ENCODE measurements at places on chromosomes 16 and 17. TPM values are rescaled to one million over a fixed set of nuclear protein-coding genes. Genes with fewer than 3 reads are reported as not detected.
A peak's percentile ranks its signal among the peaks of the same experiment; 100 is the strongest.

GRCh38 chr16:57166951-57167350, 18.9 kb downstream of the PSME3IP1 start:
- DNase-seq, result no peak

Gene ATP2C2
- 0.46 TPM for polyA plus RNA-seq

- no peak for DNase-seq
Measured at GRCh38 chr17:550463-551180, 164.0 kb downstream of the VPS53 start.

DNA sequence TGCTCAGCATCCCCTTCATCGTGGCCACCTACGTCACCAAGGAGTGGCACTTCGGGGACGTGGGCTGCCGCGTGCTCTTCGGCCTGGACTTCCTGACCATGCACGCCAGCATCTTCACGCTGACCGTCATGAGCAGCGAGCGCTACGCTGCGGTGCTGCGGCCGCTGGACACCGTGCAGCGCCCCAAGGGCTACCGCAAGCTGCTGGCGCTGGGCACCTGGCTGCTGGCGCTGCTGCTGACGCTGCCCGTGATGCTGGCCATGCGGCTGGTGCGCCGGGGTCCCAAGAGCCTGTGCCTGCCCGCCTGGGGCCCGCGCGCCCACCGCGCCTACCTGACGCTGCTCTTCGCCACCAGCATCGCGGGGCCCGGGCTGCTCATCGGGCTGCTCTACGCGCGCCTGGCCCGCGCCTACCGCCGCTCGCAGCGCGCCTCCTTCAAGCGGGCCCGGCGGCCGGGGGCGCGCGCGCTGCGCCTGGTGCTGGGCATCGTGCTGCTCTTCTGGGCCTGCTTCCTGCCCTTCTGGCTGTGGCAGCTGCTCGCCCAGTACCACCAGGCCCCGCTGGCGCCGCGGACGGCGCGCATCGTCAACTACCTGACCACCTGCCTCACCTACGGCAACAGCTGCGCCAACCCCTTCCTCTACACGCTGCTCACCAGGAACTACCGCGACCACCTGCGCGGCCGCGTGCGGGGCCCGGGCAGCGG, 3.2 kb downstream of the UTS2R start:
- DNase-seq, result no peak

GRCh38 chr17:30541802-30542201, 64.6 kb downstream of the GOSR1 start:
- no peak for DNase-seq

GRCh38 chr16:57313509-57313908, 29.0 kb upstream of the PLLP start:
- DNase-seq, result no peak

DNA sequence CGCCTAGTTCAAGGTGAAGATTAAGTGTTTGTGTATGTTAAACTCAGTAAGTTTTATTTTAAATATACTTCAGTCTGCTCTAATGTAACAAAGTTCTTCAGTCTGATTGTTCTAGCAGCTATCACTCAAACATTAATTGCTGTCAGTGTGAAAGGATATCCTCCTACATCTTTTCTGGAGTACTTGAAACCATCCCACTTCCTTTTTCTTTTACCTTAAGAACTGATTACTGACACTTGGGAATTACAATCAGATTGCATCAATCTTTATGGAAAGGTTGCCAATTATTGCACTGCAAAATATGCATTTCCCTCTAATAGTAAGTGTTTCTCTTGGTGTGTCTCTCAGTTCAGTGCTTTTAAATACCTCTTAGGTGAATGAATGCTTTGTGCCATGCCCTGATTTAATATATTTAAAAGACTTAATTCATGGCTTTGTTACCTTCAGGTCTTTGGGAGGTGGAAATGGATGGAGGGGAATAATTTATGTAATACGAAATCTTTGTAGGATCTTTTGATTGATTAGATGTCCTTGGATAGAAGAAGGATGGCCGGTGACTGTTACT, 16.6 kb downstream of the MRTFB start:
- no peak for DNase-seq

DNA sequence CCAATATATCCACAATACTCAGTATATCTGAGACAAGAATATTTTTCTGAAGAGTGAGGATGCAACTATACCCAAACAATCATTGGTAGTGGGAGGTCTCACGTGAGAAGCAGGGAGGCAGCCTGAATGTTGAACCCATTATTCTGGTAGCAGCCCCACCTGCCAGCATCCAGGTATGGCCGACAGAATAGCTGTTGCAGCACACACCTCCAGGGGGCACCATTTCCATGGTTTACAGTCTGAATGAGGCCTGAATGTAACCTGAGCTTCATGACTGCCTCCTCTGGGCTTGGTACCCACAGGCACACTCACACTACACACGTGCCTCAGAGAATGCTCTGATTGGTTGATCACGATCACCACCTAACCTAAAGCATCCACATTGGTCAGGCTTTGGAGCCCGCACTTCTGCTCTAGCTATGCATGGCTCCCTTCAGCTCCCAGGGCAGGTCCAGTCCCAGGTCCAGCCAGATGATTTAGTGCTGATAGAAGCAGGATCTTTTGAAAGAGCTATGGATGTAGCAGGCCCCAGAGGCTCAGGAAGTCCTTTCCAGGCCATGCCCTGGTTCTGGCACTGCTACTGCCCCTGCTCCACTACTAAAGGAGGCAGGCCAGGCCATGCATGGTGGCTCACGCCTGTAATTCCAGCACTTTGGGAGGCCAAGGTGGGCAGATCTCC, 11.0 kb upstream of the CBFB start:
- DNase-seq, result peak; percentile 84

- DNase-seq, result no peak
Measured at GRCh38 chr17:27471321-27472269, 15.3 kb downstream of the KSR1 start.

GRCh38 chr17:49602783-49603182, 27.1 kb downstream of the NXPH3 start:
- DNase-seq, result no peak

Gene ASGR1
- 8.1 TPM for polyA plus RNA-seq

DNA sequence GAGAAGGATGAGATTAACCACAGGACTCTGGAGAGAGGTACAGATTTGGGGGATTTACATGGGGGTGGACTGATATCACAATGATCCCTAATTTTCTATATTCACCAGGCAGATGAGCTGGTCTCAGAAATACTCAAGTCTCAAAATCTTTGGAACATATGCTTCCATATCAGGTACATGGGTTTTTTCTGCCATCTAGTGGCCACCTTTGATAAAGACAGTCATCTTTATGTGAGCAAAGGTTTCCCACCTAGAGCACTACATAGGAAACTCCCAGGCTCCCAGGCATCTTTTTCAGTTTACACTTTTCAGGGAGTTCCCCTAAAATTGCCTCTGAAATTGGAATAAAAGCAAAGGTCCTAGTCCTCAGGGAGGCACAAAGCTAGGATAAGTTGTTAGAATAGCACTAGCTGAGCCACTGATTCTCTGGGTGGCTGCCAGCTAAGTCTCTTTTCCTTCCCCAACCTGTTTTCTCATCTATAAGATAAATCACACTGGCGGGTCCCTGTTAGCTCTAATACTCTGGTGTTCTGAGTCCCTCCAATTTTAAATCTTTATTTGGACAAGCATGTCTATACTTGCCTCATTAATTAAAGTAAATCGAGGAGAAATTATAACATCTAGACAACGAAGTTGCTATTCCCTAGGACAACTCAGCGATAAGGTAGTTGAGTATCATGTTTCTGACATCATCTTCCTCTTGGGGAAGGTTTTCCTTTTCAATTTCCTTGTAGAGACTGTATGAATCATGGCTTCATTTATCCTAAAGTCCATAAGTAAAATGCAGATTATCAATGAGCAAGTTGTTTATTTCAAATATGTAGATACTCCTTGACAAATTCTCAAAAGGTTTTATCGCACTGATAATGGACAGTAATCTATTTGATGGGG, 19.0 kb upstream of the MON1B start:
- DNase-seq, result peak; percentile 49

Gene MT1G
- 30.1 TPM for polyA plus RNA-seq

GRCh38 chr17:56833057-56833808, 487 bp downstream of the C17orf67 start:
- DNase-seq, result peak; percentile 24

DNA sequence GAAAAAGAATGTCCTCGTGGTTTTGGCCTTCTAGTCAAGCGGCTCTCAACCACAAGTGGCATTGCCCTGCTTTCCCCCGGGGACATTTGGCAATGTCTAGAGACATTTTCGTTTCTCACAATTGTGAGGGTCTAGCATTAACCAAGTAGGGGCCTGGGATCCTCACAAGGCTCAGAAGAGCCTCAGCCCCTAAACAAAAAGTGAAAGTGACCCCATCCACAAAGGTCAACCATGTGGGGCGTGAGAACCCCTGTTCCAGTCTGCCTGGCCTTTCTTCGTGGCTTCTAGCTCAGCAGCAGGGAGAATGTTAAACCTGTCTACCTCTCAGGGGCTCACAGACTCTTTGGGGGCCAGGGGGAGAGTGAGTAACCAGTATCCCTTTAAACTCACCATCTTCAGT, 4.8 kb upstream of the RPL38 start:
- no peak for DNase-seq

Gene SCRN2
- 76.7 TPM for polyA plus RNA-seq

DNA sequence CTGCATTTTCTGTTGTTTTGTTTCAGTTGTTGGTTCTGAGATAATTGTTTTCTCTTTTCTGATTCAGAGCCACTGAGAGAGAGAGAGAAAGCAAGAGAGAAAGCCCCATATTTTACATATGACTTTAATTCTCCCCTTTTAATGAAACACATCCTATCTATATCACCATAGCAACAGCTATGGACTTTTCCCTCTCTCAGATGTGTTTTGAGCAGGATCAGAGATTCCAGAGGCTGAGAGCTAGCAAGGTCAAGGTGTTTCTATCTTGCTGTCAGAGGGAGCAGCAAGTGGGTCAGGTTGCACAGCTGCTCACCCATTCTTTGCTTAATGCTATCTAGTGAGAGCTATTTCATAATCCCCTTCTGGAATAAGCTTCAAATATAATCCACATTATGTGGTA, 415.9 kb downstream of the CA10 start:
- DNase-seq, result no peak

Gene CCL7
- not detected for polyA plus RNA-seq

DNA sequence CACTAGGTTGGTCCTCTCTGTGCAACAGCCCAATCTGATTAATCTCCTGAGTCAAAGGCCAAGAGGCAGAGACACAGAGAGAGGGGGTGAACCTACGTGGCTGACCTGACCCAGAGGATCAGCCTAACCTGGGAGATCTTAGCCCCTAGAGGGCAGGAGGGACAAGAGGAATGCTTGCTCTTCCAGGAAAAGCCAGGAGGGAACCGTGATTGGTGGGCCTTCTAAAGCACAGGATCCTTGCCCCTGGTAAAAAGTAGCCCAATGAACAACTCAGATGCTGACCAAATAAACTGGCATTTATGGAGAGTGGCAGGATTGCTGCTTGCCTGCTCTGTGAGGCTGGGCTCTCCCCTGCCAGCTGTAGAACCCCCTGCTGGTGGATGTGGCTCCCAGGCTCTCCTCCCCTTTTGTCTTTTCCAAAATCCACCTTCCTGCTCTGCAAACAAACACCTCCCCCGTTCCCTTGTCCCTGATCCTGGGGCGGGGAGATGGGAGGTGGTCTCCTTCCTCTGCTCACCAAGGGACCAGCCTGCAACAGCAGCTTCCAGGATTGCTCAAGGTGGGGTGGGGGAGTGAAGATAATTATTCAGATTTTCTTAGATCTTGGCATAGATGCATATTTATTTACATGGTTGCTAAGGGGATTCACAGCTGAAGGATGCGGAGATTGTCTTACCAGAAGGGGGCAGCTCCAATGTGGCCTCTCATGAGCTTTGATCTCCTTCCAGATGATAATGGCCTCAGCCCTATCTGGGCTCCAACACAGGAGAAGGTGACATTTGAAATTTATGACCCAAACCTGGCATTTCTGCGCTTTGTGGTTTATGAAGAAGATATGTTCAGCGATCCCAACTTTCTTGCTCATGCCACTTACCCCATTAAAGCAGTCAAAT, 71.9 kb downstream of the SDR42E1 start:
- no peak for DNase-seq

GRCh38 chr17:78106211-78106610, 22.3 kb downstream of the TMC6 start:
- no peak for DNase-seq

- no peak for DNase-seq
Measured at GRCh38 chr17:12021623-12022140, 1.0 kb downstream of the MAP2K4 start.

GRCh38 chr17:58331815-58332777, 3.5 kb upstream of the TSPOAP1 start:
- DNase-seq, result no peak

Gene NACA2
- polyA plus RNA-seq, result 2.6 TPM

DNA sequence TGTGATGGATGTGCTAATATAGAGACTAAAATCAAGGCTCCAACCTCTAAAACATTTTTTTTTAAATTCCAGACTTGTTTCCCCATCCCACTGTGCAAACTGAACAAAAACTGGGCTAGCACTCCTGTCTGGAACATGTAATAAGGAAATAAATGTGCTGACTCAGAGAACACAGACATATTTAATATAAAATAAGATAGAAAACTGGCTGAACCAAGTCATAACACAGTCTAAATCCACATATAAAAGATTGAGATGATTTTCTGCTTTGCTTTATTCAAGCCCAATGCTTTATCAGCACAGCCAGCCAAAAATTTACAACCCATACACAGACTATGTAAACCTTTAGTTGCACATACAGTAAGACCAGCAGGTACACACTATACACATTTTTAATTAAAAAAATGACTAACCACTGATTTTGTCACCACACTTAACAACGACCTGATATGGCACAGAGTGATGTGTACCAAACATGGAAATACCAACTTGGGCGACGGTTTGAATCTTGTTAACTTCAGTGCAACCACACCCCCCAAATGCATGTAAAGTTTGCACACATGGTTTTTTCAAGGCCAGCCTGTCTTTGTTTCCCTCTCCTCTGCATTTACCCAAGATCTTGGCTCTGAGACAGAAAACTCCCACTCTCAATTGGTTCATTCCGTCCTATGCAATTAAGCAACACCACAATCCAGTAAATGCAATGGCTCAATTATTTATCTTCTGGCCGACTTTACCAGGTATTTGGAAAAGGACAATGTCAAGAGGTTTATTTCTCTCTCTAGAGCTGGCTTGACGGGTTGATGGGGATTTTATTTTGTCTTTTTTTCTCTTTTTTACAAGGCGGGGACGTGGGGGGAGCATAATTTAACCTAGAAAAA, 1.2 kb downstream of the STAT3 start:
- DNase-seq, result peak; percentile 49

DNA sequence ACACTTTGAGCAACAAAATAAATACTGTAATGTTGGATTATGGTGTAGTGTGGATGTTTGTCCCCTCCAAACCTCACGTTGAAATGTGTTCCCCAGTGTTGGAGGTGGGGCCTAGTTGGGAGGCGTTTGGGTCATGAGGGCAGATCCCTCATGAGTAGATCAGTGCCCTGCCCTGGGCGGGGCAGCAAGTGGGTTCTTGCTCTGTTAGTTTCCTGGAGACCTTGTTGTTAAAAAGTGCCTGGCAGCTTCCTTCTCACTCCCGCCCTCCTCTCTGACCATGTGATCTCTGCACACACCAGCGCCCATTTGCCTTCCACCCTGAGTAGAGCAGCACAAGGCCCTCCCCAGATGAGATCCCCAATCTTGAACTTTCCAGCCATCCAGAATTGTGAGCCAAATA, 67.7 kb downstream of the MPRIP start:
- DNase-seq, result no peak

- no peak for DNase-seq
Measured at GRCh38 chr16:58518083-58518979, 3.0 kb downstream of the SETD6 start.

Gene ASB16
- polyA plus RNA-seq, result 2.1 TPM

GRCh38 chr17:6361733-6362132, 73.2 kb downstream of the AIPL1 start:
- no peak for DNase-seq

Gene NPIPA3
- polyA plus RNA-seq, result not detected
